HAP-1 (cell line): ENCODE measurements at places on chromosomes 4 and X.

GRCh38 chrX:150348365-150348764 lies 14.8 kb upstream of the MAMLD1 start:
- no peak for DNase-seq

DNA sequence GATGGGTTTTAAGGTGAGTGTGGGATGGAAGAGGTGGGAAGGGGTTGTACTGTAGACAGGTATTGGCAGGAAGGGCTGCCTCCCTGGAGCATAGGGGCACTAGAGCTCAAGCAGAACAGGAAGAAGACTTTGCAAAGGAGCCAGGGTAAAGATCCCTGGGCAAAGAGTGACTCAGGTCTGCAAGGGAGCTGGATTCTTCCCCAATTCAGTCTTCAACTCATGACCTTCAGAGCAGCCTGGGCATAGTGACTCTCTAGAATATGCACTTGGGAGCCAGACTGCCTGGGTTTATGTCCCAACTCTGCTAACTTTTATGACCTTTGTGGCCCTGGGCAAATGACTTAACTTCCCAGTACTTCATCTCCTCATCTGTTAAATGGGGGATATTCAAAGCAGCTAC lies 4.0 kb downstream of the LONRF3 start:
- no peak for DNase-seq

- no peak for DNase-seq
Measured at GRCh38 chrX:31110657-31111056, 38.8 kb upstream of the FTHL17 start.

DNA sequence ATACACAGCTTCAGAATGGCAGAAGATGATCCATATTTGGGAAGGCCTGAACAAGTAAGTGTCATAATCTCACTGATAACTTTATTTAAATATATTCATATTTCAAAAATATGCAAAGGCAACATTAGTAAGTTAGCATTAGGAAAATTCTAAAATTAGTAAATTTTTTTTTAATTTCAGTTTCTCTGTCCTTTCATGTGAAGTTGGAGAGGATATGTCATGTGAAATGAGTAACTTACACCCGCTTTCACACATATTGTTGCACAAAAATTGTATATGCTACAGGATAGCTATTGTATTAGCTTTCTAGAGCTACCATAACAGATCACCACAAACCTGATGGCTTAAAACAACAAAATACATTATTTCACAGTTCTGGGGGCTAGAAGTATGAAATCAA lies 24.3 kb downstream of the NFKB1 start:
- DNase-seq: no peak

DNA sequence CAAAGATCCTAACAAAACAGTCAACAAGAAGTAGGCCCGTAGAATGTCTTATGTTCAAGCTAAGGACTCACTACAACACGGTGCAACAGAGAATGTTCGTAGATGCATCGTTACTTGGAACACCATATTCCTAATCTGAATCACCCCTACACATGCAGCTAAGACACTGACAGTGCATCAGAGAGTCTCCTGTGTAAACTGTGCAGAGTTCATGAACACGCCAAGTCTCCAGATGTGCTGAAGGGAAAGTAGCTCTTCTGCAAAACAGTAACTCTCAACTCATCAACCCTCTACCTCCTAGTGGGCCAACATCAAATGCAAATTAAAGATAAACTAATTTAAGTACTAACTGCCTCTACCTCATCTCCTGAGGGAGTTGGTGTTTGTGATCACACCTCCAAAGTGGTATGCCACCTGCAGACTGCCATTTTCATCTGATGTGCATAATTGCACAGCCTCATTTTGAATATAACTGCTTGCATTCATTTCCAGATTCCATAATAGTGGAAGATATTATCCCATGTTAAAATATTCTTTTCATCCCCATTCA lies 73.5 kb downstream of the MOSPD2 start:
- DNase-seq: no peak

DNA sequence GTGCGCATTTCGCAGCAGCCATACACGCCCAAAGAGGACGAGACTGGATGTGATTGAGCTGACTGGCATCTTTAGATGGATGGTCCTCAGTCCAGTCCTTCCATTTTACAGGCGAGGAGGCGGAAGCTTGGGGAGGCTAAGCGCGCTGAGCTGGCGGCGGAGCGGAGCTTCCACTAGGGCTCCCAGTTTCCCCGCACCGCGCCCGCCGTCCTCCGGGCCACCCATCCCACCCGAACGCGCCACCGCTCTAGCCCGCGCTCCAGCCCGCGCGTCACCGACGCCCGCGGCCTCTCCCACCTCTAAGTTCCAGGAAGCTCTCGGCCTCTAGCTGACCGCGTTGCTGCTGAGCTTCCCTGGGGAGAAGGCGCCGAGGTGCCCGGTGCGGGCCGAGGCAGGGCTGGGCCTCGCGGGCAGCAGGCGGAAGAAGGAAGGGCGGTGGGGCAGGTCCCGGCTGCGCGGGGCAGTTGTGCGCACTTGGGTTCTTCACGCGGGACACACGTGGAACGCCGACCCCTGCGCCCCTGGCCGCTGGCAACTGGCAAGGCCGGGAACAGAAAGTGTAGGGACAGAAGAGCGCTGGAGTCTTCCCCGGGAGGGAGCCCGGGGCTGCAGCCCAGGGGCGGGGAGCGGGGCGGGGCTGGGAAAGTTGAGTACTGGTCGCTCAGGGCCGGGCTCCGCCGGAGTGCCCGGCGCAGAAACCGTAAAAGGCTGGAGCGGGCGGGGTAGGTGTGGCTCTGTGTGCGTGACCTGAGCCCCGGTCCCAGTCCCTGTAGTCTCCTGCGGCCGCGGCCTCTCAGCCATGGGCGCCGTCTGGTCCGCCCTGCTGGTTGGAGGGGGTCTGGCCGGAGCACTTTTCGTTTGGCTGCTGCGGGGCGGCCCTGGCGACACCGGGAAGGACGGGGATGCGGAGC lies at the start of gene STBD1:
STBD1 (plus strand) TSS at position 763 of the 911 bp plus-strand sequence; CDS start at position 800, 37 bp downstream.
- DNase-seq: peak; percentile 79

DNA sequence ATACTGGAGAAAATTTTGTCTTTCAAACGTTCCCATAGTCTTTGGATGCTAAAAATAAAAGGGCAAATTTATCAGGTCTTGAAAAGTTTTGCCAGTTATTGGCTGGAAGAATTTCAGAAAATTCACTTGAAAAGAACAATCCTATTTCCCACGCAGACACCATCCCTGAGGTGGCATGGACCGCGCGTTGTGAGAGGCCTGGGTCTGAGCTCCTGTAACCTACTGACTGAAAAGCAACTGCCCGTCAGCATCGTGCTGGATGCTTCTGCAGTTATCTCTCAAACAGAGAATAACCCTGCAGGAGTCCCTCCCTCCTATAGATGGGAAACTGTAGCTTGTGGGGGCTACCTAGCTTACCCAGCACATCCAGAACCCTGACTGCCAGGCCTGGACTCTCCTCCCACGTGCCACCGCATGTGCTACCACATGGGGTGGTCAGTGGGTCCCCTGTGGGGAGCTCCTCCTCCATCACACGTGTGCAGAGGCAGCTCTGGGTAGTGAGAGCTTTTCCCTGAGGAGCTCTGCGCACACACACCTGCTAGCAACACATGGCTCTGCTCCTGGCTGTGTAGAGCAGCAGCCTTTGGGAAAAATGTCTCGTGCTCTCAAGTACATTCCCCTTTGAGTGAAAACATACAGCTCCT lies 36.1 kb downstream of the NSG1 start:
- DNase-seq: no peak

DNA sequence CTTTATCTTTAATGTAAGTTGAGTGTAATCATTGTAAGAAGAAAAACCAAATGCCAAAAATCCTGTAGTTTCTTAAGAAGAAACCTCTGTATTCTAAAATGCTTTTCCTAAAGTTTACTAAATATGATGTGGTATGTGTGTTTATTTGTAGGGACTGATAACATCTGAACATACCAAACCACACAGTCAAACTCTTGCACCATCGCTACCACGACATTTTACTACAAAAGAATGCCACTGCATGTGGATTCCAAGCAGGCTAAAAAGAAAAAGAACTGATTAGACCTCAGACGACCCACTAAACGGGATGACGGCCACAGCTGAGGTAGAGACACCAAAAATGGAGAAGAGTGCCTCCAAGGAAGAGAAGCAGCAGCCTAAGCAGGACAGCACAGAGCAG lies 46.1 kb downstream of the LAS1L start:
- no peak for DNase-seq
